Activated CD8-positive, alpha-beta memory T cell treated with anti-CD3 and anti-CD28 coated beads for 48 hours (primary cell): ENCODE measurements at places on chromosomes 5 and 9.

DNA sequence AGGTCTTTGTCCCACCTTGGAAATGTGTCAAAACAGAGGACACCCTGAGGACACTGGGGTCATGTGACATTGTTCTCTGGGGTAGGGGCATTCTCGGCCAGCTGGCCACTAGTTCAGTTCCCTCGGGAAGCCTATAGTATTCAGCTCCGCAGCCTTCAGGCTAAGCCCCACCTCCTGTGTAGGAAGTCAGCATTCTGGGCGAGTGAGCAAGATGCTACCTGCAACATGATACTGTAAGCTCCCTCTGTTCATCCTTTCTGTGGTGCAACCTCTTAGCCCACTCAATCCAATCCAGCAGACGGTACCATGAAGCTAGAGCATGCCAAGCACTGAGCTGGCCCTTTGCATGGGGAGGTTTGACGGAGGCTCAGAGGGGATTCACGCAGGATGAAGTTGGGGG lies 5.3 kb downstream of the NTNG2 start:
- no peak for DNase-seq

- DNase-seq, result no peak
These were observed 93.5 kb downstream of the MAST4 start for GRCh38 chr5:66689522-66690220.

DNA sequence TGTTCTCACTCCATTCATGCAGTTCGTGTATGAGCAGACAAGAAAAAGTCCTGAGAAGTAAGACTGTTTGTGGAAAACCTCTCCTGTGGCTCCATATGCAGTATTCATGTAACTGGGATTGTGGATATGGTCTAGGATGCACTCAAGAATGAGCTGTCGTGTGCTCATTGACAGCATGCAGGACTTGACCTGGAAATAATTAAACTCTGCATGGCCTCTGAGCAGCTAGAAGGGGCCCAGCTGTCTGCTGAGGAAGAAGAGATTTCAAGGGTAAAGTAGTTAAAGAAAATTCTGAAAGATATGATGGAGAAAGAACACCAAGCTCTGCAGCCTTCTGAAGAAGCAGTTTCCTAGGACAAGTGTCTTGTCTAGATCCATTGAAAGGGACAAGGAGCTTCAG lies 89.4 kb downstream of the KCTD16 start:
- DNase-seq, result no peak

- no peak for DNase-seq
These were observed 5.9 kb upstream of the ACO1 start for GRCh38 chr9:32378496-32378895.

- no peak for DNase-seq
These were observed 113.7 kb downstream of the KLHL3 start for GRCh38 chr5:137621861-137622823.

GRCh38 chr9:121301881-121302286 lies 33.9 kb downstream of the GSN start:
- no peak for DNase-seq

- no peak for DNase-seq
These were observed 510.9 kb downstream of the ZNF608 start for GRCh38 chr5:124235576-124235975.

DNA sequence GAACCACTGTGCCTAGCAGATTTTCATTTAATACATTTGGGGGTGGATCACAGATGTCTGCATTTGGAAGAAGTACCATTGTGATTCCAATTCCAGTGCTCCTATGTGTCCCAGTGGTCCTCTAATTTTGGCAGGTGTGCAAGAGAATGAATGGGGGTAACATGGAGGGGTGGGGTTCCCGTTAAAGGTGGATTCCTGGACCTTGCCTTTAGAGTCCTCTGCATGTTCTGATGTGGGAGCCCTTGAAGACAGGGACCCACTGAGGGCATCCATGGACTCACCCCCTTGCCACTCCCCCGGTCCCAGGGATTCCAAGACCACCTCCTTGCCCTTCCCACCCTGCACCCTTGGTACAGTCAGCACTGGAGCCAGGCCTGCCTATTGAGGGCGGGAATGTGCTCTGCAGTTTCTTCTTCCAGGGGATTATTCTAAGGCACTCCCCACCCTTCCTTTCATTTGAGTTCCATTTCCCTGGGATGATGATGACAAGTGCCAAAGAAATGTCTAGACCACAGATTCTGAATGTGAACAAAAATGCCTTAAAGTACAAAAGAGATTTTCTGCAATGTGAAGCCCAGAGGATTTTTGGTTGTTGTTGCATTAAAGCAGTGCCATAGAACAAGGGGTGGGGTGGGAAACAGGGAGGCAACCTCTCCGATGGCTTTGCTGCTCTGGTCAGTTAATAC lies 119.4 kb upstream of the PTCH1 start:
- no peak for DNase-seq

DNA sequence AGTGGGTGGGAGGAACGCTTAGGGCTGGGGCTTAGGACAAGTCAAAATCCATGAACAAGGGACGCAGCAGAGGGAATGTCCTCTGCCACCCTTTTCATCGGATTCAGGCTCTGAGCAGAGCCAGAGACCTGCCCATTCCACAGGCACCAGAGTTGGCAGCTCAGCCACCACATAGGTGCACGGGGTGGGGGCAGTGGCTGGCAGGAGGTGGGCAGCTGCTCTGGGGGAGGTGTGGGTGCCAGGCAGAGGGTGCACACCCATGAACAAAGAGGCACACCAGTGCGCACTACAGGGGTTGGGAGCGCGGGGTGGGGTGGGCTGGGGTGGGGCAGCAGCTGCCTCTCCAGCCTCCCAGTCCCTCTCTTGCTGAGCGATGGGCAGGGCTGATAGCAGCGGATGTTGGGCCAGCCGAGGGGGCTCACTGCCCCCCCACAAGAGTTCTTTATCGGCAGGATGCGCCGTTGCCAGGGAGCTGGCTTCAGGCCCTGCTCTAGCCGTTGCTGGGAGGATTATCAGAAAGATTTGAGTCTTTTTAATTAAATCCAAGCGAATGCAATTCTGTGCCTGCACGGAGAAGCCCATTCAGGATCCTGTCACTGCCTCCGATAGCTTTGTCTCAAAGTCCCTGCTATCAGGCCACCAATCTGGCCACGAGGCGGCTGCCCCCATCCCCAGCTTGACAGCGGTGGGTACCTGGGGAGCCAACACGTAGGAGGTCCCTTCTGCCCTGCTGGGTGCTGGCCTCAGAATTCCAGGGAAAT lies 64.3 kb upstream of the LMX1B start:
- DNase-seq, result no peak
